ENCODE measurements at places on chromosomes 6 and 20.

DNA sequence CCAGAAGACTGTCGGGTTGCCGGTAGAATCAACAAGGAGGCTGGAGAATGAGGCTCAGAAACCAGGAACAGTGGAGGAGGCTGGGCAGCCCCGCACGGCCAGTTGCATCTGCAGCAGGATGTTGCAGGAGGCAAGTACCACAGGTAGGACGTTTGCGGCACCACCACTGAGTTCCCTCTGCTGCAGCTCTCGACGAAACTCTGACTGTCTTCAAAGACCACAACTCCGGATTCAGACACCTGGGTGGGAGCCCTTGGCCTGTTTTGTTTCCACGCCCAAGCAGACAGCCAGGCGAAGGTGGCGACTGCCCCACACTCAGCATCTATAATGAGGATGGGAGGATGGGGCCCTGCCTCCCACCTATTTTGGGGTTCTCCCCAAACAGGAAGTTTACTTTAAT is 218.2 kb downstream of the ZDHHC14 start:
- DNase-seq = no peak

GRCh38 chr20:24109537-24109936 is 121.0 kb upstream of the GGTLC1 start:
- DNase-seq = no peak

DNA sequence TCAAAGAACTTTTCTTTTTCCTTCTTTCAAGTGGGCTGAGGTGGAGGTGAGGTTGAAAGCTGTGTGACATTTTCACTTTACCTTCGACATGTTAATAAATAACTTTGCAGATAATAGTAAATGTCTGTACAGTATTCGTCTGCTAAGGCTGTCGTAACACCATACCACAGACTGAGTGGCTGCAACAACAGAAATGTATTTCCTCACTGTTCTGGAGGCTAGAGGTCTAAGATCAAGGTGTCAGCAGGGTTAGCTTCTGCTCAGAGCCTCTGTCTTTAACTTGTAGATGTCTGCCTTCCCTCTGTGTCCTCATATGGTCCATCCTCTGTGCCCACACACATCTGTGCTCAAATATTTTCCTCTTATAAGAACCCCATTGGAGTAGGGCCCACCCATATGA is 14.9 kb downstream of the PHACTR2 start:
- no peak for DNase-seq

- no peak for DNase-seq
Measured at GRCh38 chr6:107235511-107235910, 120.2 kb upstream of the BEND3 start.

DNA sequence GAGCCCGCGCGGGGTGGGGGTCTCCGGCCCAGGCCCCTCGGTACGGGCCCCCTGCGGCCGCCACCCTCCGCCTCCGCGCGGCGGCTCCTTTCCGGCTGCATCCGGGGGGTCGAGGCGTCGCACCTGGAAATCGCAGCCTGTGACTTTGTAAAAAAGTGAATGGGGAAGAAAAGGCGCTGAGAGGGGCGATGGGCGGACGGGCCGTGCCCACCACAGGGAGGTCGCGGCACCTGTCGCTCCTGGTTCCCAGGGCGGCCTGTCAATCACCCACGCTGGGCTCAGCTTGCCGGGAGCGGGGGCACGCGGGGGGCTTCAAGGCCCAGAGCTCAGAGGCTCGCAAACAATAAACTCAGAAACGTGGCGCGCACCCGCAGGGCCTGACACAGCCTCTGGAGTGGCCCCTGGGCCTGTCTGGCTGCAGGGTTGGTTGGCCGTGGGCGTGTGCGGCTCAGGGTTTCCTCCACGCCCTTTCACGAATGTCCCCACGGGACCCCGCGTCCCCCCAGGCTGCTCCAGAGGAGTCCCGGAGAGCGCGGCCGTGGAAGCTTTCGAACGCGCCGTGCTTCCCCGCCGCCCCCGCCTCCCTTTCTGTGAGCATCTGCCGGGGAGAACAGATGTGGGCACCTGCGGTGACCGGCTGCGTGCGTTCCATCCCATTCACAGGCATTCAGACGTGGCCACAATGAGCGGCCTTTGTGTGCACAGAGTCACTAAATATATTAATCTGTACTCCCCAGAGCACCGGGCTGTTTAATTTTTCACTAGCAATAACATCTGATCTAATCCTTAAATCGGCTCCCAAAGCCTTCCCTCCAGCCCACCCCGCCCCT is 6.1 kb upstream of the DLL1 start:
- DNase-seq = peak; percentile 33

DNA sequence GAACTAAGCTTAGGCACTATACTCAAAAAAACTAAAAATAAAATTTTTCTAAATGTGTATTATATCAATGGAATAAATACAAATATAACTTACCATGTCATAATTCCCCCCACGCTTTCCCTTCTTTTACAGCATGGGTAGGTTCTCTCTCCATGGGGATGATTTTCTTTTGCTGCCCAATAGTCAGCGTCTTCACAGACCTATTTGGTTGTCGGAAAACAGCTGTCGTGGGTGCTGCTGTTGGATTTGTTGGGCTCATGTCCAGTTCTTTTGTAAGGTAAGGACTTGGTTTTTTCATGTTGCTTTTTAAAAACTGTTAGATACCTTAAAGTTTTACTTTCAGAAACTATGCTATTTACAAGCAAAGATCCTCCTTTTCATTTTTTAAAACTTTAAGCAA is 85.3 kb downstream of the SLC16A10 start:
- DNase-seq = no peak

GRCh38 chr6:11040134-11040533 is 4.0 kb downstream of the ELOVL2 start:
- DNase-seq = no peak

DNA sequence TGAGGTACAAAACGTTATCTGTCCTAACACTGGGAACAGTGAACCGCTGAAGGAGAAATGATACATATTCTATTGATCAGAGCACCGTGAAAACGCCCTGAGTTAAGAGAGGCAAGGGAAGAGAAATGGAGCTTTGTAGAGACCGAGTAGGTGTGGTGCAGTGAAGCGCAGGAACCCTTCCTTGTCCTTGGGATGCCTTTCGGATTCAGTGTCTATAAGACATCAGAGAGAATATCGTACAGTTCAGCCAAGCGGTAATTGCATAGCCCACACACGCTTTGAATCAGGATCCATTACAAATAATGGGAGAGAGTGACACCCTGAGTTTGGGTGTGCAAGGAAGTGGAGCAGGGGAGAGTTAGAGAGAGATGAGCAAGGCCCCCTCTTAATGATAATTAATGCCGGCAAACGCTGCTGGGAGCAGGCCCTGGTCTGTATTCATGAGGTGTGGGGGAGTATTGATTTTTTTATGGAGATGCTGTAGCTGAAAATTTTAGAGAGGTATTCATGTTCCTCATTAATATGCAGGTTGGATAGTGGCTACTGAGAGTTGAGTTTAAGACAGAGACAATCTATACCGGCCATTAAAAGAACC is 20.7 kb downstream of the NOX3 start:
- no peak for DNase-seq

GRCh38 chr20:24522452-24523330 is 53.3 kb downstream of the SYNDIG1 start:
- no peak for DNase-seq

- DNase-seq = no peak
Measured at GRCh38 chr20:49148601-49149000, 39.5 kb downstream of the STAU1 start.

- DNase-seq = no peak
Measured at GRCh38 chr6:98833307-98834059, 891 bp upstream of the POU3F2 start.

GRCh38 chr6:53828215-53828614 is 33.4 kb downstream of the LRRC1 start:
- no peak for DNase-seq

DNA sequence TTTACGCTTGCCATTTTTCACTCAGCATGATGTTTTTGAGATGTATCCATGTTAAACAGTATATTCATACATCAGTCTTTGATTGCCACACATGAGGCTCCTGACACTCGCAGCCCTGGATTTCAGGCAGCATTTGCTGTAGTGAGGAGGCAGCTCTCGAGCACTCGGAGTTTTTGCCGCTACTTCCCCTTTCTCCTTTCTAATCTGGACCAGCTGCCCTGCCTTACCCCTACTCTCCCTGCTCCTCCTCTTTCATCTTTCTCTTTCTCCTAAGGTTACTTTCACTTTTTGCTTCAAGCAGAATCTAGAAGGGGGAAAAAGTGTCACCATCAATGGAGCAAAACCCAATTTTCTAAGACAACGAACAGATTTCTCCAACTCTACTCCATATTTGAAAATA is 5.9 kb upstream of the CST3 start:
- DNase-seq = no peak

- no peak for DNase-seq
Measured at GRCh38 chr6:36641543-36641942, 37.0 kb upstream of the CDKN1A start.

DNA sequence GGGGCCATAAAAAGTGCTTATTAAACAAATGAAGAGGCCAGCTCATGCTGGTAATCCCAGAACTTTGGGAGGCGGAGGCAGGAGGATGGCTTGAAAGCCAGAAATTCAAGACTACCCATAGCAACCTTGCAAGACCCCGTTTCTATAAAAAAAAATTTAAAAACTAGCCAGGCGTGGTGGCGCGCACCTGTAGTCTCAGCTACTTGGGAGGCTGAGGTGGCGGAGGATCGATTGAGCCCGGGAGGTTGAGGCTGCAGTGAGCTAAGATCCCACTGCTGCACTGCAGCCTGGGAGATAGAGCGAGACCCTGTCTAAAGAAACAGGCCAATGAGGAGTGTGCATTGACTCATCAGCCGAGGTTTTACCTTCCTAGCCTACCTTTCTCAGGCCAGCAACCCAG is 15.2 kb downstream of the NPEPL1 start:
- DNase-seq = no peak

- no peak for DNase-seq
Measured at GRCh38 chr6:147061252-147061651, 143.0 kb upstream of the STXBP5 start.

- DNase-seq = no peak
Measured at GRCh38 chr6:119736296-119737021, 386.9 kb upstream of the MAN1A1 start.

DNA sequence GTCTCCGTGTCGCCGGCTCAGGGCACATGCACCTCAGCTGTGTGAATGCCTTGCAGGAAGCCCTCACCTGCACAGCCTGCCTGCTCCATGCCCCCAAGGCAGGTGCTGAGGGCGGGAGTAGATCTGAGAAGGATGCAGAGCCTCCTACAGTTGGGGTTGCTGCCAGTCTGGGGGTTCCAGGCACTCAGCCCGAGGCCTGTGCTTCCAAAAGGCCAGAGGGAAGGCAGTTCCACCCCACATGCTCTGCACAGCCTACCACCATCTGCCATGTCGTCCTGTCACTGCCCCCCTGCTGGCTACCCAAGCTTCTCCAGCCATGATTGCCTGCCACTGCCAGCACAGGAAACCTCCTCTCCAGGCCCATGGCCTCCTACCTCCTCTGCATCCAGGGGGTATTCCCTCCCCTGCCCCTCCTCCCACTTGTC is 19.3 kb downstream of the ACSS1 start:
- DNase-seq = no peak

DNA sequence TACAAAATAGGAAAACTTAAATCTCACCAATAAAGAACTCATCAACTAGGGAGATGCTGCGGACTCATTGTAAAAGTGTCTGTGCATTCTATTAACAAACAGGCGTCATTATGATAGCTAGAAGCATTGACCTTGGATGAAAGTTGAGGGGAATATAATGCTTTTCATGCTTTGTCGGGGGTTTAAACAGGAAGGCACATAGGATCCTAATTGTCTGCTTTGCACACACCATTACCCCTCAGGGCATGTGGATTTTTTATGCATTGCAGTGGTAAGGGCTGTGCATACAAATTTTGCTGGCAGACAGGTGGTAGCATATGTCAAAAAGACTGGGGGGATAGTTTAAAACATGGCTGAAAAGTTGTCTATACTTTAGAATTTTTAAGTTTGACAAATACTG is 447.9 kb upstream of the PLCB4 start:
- DNase-seq = no peak

DNA sequence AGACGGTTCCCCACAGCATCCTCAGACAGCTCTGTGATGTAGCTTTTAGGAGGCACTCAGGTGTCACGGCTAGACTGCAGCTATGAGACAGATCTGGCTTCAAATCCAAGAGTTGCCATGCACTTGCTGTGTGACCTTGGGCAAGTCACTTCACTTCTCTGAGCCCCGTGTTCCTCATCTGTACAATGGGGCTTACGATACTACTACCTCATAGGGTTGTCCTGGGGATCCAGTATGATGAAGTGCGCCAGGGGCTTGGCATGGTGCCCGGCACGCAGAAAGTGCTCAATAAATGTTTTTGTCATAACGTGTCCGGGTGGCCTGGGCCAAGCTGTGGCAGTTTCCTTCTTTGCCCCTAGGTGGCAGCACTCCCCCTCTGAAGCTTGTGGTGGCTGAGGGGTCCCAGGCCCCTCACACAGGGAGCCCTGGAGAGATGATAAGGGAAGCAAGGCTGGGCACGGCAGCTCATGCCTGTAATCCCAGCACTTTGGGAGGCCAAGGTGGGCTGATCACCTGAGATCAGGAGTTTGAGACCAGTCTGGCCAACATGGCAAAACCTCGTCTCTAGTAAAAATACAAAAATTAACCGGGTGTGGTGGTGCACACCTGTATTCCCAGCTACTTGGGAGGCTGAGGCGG is 19.1 kb upstream of the CHMP4B start:
- no peak for DNase-seq

DNA sequence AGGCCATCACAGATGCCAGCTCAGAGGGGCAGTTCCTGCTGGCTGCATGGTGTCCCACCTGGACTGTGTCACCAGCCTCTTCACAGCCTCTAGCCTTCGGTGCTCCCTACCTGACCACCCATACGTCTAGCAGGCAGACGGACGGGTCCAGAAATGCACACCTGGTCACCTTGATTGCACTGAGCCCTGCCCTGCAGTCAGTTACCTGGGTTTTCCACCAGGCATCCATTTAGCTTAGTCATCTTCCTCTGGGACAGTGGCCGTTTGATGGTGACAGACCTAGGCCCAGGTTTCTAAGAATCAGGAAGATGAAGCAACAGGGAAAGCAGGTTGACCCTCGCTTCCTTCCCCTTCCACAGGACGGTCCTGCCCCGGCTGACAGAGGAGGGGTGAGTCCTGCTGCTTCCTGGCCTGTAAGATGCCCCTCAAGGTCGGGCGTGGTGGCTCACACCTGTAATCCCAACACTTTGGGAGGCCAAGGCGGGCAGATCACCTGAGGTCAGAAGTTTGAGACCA is 9.8 kb upstream of the BPI start:
- no peak for DNase-seq

- peak; percentile 50 for DNase-seq
Measured at GRCh38 chr6:8707956-8708772, 272.8 kb upstream of the SLC35B3 start.

- DNase-seq = peak; percentile 91
Measured at GRCh38 chr20:5480824-5481600, 164.3 kb upstream of the PROKR2 start.

GRCh38 chr20:41424546-41424945 is 57.9 kb upstream of the EMILIN3 start:
- DNase-seq = no peak

Measured in DMS153 (cell line).